NCI-H1930 (cell line): ENCODE measurements at places on chromosomes 5 and 9.

GRCh38 chr9:121133104-121133816 is 58.5 kb downstream of the CNTRL start:
- DNase-seq, result no peak

- no peak for DNase-seq
Measured at GRCh38 chr5:9348401-9348996, 197.4 kb downstream of the SEMA5A start.

DNA sequence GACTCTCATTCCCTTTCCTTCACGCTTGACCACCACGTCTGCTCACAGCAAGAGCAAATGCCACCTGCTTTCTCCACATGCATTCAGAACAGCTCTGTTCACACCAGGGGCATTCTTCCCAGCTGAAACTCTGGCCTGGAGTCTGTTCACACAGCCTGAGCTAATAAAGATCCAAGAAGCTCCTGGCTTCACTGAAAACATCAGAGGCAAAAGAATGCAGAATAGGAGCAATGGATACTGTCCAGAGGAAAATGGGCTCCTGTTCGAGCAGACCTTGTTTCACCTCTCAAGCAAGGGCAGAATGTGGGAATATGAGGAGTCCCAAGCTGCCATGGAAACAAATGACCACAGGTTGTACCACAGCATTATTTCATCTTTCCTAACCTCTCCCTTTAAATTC is 402.7 kb upstream of the TNC start:
- DNase-seq, result no peak

DNA sequence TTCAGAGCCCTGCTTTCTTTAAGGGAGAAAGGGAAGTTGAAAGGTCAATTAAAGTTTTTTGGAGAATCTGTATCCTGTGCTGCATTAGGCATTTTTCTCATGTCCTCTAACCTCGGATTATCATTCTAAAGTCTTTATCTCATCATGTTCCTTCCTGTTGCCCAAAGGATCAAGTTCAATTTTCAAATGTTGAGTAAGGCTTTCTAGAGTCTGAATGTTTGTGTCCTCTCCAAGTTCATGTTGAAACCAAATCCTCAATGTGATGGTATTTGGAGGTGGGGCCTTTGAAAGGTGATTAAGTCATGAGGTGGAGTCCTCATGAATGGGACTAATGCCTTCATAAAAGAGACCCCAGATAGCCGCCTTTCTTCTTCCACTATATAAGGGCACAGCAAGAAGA is 20.2 kb upstream of the TNC start:
- DNase-seq, result no peak

GRCh38 chr5:170411100-170411499 is 21.9 kb upstream of the KCNMB1 start:
- DNase-seq, result no peak

DNA sequence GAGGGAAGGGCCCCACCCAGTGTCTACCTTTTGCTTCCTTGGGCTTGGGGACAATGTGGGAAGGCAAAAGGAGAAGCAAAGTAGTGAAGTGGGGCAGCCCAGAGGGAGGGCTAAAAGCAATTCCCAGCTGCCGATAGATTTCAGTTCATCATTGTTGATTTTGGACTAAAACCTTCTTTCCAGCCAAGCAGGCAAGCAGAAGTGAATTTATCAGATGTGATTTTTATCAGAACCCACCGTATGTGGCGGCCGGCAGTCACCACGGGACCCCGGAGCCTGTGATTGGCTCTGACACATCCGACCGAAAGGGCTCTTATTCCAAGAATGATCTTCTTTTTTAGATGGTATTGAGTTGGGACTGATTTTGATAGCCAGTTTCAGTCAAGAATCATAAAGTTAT is 559.9 kb downstream of the PSAT1 start:
- DNase-seq, result no peak

GRCh38 chr9:14993061-14993800 is 83.0 kb upstream of the FREM1 start:
- peak; percentile 98 for DNase-seq

DNA sequence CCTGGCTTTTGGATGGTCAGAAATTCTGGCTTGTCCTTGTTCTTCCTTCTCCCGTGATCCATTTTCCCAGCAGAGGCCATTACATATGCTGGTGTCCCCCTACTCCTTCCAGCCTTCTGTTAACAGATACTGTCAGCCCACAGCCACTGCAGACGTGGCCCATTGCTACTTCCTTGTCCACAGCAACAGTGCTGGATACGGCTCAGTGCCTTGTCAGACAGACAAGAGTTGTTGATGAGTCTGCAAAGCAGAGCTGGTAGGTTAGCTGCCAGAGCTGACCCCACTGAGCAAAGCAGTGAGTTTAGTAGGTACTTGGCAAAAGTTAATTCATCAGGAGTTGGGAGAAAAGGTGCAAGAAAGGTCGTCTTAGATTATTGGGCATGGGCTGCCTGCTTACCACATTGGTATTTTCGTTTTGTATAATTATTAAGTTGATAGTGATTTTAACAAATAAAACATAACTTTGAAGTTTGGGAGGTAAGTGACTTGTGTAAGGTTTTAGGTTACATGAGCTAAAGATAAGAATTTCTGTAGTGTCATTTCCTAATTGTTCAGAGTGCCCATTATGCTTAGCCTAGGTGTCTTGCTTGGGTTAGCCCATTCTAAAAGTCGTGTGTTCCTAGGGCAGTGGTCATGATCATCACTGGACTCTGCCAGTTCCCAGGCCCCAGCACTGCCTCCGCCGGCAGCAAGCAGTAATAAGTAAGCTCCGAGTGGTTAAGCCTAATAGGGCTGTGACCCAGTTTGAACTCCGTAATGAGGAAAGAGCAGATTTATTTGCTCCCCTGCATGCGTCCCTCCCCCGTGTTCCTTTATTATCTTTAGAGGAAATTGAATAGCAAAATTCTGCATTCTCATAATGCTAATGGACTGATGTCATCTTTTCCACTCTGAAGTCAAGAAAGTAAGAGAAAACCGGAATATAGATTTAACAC is 292.0 kb downstream of the FANCC start:
- DNase-seq, result no peak

DNA sequence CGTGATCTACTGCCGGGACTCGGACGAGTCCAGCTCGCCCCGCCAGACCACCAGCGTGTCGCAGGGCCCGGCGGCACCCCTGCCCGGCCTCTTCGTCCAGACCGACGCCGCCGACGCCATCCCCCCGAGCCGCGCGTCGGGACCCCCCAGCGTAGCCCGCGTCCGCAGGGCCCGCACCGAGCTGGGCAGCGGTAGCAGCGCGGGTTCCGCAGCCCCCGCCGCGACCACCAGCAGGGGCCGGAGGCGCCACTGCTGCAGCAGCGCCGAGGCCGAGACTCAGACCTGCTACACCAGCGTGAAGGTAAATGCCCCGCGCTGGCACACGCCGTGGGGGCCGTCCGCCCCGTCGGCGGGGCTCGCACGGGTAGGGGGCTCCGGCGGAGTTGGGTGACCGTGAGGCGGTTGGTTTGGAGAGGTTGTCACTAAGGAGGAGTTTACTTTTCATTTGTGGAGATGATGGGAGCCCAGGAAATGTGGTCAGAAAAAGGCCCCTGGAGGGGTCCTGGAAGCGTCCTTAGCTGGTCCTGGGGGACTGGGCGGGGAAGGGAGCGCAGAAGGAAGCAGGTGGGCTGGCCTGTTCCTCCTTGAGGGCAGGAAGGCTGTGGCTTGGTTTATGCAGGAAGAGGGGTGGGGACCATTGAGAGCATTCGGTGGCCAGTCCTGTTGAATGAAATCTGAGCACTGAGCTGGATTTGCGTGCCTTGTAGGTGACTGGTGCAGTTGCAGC is 647 bp downstream of the PDE8B start:
- DNase-seq, result no peak

DNA sequence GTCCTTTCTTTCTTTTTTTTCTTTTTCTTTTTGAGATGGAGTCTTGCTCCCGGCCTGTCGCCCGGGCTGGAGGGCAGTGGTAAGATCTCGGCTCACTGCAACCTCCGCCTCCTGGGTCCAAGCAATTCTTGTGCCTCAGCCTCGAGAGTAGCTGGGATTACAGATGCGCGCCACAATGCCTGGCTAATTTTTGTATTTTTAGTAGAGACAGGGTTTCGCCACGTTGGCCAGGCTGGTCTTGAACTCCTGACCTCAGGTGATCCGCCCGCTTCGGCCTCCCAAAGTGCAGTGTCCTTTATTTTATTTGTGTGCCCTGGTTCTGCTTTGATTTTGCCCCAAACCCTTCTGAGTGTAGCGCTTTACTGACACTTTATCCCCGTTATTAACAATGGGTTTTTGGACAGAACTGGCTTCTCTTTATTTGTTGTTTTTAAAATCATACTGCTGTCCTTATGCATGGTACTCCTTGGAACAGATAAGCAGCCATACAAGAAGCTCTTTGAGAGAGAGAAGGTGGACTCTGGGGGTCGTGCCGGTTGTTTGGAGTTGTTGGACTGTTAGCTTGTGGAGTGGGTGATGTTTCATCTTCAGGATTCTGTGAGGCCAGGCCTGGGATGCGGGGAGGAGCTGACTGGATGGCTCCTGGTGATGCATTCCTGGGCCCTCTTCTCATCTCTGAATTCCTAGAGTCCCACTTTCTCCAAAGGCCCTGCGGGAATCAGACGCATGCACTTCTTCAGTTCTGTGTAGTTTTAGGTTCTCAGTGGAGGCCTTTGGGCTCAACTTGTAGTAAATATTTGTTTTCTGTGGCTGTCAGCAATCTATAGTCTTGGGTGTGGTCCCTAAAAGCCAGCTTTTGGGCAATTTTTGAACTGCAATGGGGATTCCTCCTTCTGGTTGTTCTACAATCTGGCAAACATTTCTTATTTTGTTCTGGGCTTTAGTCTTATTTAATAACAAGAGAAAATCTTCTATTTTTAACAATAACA is 47.8 kb downstream of the PTTG1 start:
- no peak for DNase-seq

DNA sequence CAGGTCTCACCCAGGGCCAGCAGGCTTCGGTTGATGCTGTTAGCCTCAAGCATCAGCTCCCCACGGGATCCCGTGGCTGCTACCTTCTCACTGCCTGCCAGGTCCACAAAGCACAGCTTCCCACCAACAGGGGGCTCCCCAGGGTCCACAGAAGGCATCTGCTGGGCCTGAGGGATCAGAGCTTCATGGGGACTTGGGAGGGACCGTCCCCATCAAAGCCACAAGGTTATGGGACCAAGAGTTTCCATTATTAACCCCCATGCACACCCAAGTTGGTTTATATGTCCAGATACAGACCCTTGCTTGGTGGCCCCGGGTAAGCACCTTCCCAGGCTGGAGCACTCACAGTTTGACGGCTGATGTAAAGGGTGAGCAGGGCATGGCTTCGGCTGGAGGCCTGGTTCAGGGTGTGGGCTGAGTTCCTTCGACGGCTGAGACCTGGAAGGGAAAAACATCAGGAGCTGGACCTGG is 3.0 kb downstream of the KIF12 start:
- no peak for DNase-seq

DNA sequence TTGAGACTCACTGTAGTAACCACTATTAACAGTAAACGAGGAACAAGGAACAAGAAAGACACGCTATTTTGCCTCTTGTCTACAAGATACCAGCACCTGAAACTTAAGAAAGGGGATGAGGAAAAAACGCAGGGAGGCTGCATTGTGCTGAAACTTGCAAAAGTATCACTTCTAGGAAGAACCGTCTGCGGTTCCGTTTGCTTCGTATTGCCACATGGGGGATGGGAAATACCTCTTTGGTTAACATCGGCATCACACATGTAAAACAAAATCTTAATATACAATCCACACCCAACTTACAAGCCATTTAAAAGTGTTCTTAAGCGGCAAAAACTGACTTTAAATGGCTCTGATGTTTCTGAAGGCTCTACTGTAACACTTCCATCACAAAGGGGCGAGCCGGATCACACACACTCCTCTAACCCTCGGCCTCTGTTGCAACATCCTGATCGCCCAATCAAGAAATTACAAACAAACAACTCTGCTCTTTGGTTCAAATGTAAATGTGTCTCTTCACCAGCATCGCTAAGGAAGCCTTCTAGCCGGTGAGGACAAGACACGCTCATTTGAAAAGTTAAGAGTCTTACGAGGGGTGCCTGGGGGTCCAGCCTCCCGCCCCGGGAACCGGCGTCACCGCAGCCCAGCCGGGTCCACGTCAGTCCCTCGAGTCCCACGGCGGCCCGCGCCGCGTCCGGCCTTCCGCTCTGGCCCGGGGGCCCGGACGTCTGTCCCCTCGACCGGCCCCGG is 621 bp downstream of the SEC16A start:
- no peak for DNase-seq

- no peak for DNase-seq
Measured at GRCh38 chr9:79809316-79809876, 237.6 kb downstream of the TLE4 start.

- no peak for DNase-seq
Measured at GRCh38 chr5:104904561-104904960, 1342.0 kb upstream of the NUDT12 start.

DNA sequence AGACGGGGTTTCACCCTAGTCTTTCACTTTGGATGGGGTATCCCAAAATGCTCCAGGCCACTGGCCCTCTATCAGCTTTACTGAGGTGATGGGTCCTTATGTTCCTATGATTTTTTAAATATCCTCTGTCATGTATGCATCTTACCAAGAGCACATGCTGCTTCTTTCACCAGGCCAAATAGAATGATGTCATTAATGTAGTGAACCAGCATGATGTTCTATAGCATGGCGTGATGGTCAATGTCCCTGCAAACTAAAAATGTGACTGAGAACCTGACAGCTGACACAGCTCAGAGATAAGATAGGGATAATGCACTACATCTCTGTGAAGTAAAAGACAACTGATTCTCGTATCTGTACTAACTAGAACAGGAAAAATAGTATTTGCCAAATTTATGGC is 103.6 kb downstream of the SLC1A3 start:
- no peak for DNase-seq
